ENCODE measurements at places on chromosomes 11 and 22.

DNA sequence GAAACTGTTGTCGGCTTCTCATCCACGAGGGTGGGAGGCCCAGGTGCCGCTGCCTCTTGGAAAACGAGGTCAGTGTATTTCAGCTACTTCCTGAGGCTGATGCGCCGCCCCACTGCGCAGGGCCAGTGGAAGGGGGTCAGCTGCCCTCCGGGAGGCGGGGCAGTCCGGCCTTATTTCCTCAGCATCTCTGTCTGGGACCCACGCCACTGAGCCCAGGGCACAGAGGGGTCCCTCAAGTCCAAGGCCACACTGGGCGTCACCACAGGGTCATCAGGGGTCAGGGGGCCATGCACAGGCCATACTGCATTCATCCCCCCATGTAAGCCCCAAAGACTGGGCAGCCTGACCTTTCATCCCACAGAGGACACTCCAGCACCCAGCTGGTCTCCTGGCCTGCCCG lies 12.1 kb downstream of the RTN4R start:
- DNase-seq, result no peak

- no peak for DNase-seq
These were observed 28.5 kb upstream of the CSNK1E start for GRCh38 chr22:38345782-38346181.

- DNase-seq, result no peak
These were observed 1465.0 kb downstream of the TBC1D22A start for GRCh38 chr22:48227341-48228018.

DNA sequence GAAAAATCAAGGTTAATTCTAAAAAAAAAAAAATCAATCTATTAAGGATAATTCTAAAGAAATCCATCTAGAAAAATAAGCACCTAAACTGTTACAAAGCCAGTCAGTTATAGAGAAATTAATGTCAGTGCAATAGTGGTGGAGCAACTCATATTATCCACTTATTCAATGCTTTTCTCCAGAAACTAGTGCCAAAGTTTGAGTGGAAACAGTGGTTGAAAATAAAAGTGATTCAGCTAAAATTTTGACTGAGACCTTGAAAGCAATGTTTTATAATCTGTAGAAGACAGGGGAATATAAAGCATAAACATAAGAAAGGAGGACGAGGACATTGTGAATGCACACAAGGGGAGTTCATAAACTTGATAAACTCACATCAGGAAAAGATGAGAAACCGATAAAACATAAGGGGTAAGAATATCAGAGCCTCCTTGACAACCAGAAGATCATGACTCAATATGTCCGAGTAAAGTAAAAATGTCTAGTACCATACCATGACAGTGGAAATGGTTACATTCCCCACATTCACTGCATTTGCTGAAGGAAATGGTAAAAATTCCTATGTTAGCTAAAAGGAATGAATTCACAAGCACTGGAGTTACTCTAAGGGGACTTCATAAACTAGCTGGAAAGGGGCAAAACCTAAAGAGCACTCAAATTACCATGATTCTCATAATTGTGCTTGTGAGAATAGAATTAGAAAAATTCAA lies 58.7 kb upstream of the SLC5A12 start:
- no peak for DNase-seq

DNA sequence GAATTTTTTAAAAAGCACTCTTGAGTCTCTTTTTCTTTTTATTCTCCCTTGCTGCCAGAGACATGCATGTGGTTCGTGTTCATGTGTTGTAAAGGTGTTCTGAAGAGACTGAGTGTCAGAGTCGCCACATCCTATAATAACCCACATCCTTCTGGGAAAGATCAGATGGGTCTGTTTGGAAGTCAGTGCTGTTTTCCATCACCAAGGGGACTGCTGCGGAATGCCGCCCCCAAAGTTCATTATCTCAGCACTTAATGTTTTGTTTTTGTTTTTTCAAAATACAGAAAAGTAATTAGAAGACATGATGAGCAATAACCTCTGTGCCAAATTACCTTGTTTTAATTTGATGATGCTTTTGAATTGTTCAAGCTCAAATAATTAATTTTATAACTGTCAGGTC lies 56.9 kb upstream of the EIF3M start:
- no peak for DNase-seq

DNA sequence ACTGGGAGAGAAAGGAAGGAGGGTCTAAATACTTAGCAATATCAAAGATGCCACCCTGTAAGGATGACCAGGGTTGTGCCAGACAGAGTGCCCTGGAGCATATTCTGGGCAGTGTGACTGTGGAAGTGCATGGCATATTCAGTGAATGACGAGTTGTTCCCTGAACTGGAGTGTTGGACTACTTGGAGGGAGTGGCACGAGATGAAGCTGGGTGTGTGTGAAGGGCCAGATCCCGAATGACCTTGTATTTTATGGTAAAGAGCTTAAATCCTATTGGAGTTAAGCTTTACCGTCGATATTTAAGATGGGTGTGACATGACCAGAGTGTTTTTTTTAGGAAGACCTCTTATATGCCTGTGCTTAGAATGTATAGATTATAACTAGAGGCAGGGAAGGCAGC lies 48.8 kb downstream of the STIM1 start:
- no peak for DNase-seq

GRCh38 chr11:134385774-134386565 lies 26.1 kb downstream of the B3GAT1 start:
- DNase-seq, result no peak

GRCh38 chr11:49952091-49952490 lies at the start of gene OR4C13:
TSS of gene OR4C13 (plus strand) at chr11:49952391. CDS start at chr11:49952423, 32 bp downstream.
- DNase-seq, result no peak

- no peak for DNase-seq
These were observed 245.4 kb downstream of the BUD13 start for GRCh38 chr11:116527180-116527991.

GRCh38 chr11:84497981-84498411 lies 1129.1 kb downstream of the DLG2 start:
- no peak for DNase-seq

DNA sequence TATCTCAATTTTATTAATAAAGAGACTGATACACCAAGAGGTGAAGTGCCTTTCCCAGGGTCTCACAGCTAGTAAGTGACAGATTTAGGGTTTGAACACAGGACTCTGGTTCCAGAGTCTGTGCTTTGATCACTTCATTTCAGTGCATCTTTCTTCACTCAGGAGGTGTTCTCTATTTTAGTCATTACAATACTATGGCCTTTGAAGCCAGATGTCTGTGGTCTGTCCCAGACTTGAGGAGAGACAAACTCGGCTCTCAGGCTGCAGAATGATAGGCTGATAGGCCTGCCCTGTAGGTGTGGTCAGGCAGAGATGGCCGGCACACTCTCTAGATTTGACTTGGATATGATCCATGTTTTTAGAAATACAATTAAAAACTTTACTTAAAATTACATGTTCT lies 478.5 kb upstream of the CCDC90B start:
- no peak for DNase-seq

- DNase-seq, result peak; percentile 97
These were observed 11.0 kb upstream of the MICALL1 start for GRCh38 chr22:37894939-37895670.

DNA sequence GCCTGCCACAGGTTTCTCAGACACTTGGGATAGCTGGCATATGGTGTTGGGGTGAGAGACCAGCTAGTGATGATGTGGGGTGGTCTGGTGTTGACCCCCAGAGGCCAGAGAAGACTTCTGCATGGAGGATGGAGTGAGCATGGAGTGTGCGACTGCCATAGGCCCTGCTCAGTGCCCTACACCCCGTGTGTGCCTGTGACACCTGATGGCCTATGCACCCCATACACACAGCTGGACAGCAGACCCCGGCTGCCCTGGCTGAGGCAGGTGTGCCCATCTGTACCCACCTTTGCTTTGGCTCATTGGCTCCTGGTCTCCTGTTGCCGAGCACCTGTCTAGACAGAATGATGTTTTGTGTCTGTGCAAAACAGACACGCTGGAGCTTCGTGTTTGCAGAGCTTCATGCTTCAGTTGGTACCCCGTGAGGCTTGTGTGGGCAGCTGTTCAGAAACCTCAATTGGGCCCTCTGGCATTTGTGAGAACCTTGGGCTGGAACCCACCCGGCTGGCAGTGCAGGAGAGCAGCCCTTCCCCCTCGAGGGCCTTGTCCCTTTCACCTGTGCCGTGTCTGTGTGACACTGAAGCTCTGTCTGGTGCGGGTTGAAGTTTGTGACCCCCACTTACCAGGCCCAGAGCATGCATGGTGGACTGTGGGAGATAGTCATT lies 27.6 kb downstream of the BCR start:
- no peak for DNase-seq

DNA sequence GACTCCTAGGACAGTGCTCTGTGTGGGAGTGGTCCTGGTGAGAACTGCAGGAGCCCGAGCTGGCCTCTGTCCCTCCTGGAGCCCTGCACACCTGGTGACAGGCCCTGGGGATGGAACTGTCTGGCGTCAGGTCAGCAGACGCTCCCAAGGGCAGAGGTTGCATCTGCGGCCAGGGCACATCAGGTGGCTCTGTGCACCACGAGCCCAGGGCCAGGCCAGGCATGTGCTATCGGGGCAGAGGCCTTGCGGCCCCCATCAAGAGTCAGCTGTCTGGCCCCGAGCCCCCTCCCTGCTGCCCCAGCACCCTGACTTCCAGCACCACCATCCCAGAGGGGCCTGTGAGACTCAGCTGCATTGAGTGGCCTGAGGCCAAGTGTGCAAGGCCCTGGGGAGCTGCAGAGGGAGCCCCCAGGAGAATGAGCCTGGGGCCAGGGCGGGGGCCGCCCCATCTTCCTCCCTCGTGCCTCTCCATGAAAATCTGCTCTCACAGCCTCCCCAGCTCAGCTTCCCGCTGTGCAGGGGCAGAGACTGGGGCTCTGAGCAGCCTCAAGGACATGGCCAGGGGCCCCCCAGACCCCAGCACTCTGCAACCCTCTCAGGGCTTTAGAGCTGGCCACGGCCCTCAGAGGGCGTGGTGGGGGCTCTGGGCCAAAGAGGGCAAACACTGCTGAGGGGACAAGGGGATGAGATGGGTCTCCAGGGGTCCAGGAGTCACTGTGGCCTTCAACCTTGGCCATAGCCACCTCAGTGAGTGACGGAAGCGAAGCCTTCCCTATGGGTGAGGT lies 56.4 kb downstream of the RTL6 start:
- DNase-seq, result no peak

- DNase-seq, result no peak
These were observed 805.5 kb upstream of the ARHGAP42 start for GRCh38 chr11:99881610-99882009.

DNA sequence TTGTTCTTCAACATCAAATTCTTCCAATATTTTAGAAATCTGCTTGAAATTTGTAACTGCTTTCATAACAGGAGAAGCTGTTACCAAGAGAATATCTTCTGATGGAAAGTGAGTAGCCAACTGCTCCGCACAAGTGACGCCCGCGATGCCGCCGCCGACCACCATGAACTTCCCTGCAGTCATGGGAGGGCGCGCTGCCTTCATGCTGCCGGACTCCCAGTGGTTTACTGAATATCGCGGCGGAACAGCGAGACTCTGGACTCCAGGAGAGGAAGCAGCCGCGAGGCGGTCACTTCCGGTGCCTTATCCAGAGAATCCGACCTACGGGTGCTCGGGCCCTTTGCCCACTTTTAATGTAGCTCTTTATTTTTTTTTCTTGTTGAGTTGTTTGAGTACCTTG lies 190.6 kb downstream of the GUCY1A2 start:
- no peak for DNase-seq

DNA sequence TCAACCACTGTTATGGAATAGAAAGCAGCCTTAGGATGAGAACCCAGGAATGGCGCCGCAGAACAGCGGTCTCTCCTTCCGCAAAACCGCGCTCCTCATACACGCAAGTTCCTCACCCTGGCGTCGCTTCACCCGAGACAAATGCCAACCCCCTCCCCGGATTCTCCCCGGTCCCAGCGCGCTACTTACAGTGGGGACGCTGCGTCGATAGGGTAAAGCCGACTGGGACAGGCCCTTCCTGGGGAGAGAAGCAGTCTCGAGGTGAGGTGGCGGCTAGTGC lies 287 bp downstream of the RPS13 start:
- DNase-seq, result no peak

GRCh38 chr11:19511413-19512183 lies 201.0 kb upstream of the NAV2 start:
- DNase-seq, result no peak

DNA sequence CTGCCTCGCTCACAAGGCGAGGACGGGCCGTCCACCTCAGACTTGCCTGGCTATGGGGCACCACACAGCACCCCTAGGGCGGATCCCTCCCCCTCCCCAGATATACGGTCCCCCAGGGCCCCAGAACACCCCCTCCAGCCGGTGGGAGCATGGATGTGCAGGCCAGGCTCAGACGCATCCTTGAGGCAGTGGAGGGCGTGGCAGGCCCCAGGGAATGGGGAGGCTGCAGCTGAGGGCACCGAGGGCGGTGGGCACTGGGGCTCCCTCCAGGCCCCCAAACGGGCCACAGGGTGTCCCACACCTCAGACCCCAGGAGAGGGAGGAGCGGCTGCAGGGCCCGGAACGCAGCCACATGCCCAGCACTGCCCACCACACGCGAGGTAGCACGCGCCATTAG lies 12.1 kb downstream of the TTLL8 start:
- no peak for DNase-seq

- DNase-seq, result no peak
These were observed 35.0 kb upstream of the MYRF start for GRCh38 chr11:61717286-61718033.

DNA sequence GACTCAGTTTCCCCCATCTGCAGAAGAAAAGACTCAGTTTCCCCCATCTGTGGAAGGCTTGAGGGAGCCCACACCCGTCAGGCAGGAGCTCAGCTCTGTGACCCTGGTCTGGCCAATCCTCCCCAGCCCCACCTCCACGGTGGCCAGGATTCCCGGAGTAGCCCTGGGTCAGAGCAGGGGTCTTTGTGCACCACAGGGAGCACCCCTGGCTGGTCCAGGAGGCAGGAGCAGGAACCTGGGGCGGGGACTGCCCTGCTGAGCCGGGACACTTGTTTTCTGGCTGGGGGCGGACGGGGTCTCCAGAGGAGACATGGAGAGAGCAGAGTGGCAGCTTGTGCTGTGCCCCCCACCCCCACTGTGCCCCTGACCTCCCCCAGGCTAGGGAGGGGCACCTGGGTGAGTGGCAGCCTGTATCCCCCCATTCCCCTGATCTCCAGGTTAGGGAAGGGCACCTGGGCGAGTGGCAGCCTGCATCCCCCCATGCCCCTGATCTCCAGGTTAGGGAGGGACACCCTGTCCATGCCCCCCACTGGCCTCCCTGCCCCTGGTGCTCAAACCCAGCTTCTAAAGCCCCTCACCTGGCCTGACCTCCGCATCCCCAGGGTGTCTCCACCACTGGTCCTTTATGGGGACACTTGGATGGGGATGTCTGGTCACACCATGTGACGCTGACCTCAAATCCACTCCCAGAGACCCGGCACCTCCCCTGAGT lies 18.8 kb downstream of the IL17REL start:
- DNase-seq, result no peak

GRCh38 chr11:35223371-35223796 lies 84.4 kb downstream of the CD44 start:
- peak; percentile 27 for DNase-seq

DNA sequence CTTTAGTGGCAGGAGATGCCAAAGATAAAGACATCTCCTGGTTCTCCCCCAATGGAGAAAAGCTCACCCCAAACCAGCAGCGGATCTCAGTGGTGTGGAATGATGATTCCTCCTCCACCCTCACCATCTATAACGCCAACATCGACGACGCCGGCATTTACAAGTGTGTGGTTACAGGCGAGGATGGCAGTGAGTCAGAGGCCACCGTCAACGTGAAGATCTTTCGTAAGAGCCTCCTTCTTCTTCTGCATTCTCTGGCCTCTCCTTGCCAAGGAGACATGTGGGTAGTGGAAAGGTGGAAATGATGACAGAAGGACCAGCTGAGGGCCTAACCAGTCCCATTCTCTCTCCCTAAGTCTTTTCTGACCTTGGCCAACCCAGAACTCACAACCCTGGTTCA lies 110.1 kb upstream of the TTC12 start:
- no peak for DNase-seq

Data from mesendoderm (in vitro differentiated cells).